ENCODE measurements at places on chromosomes 6 and 20.

DNA sequence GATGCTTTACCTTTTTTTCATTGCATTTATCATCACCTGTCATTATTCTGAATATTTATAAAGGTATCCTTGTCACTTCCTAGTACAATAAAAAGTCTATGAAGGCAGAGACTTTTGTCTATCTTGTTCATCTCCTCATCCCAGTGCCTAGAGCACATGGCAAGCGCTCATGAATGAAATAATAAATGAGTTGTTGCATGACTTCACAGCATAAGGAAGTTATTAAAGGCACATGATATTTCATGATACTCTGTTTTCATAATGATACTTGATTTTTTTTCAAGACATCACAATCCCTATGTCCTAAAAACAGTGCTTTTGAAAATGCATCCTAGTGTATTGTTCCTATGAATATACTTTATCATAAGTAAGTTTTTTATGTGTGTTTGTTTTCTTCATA is 310.6 kb upstream of the RSPO3 start:
- no peak for DNase-seq

DNA sequence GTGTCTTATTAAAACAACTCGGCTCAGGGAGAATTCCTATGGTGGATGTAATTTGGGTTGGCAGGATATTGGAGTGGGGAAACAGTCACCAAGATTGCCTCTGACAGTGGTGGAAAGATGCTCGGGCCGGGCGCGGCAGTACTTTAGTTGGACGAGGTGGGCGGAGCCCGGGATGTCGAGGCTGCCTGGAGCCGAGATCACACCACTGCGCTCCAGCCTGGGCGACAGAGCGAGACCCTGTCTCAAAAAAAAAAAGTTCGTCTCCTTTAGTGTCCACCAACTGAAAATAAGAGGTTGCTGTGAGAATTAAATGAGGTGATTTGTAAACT is 621 bp downstream of the NOL7 start:
- no peak for DNase-seq

- no peak for DNase-seq
Observed at GRCh38 chr6:89978749-89979145, 84.5 kb downstream of the GJA10 start.

DNA sequence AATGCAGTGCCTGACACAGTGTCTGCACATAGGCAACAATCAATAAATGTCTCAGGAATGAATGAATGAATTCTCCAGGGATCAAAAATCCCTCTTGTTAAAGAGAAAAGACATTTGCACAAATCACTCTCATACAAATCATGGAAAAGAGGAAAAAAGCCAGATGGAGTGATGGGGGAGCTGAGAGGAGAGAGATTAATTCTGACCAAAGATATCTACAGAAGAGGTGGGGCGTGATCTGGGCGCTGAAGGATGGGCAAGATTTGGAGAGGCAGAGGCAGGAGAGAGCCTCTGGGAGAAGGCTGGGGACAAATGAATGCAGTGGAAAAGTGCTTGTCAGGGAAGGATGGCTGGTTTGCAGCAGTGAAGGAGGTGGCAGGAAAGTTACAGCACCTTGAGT is 142.9 kb upstream of the BACH2 start:
- DNase-seq = no peak

DNA sequence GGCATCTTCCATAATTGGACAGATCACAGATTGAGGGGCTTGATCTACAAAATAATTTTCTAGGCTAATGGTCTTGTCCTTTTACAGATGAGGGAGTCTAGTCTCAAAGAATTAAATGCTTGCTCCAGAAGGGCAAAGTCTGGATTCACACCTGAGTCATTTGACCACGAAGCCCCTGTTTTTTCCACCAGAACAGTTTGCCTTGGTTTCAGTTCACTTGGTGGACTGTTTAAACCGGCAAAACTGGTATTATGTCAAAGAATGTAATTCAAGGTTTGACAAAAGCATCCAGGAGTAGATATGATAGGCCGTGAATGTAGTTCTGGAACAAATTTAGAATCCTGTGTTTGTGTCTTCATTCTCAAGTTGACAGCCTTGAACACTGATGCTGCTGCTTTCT is 3.3 kb downstream of the MYO6 start:
- no peak for DNase-seq

- no peak for DNase-seq
Observed at GRCh38 chr6:147868427-147869190, 360.1 kb downstream of the SAMD5 start.

GRCh38 chr20:17589161-17589834 is 19.4 kb downstream of the DSTN start:
- no peak for DNase-seq

GRCh38 chr6:16320533-16321340 is 82.3 kb downstream of the GMPR start:
- DNase-seq = no peak

DNA sequence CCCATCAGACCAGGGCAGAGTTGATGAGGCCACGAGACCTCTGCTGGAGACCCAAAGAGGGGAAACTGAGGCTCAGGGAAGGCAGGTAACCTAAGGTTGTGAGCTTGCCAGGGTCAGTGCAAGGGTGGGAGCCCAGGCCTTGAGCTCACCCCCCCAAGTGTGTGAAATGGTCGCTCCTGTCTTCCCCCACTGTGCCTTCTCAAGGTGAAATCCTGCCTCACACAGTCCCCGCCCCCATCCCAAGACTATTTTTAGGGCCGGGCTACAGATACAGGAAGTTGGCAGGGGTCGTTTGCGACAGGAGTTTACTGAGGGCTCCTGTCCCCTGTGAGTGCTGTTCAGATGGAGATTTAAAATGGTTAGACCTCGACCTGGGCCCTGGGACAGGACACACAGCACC is 18.7 kb upstream of the GATA5 start:
- no peak for DNase-seq

GRCh38 chr6:44194326-44194725 is 22.4 kb upstream of the MYMX start:
- no peak for DNase-seq

- DNase-seq = no peak
Observed at GRCh38 chr20:924639-925038, 8.5 kb upstream of the ANGPT4 start.

GRCh38 chr6:116560130-116560529 is 6.6 kb downstream of the CALHM4 start:
- no peak for DNase-seq

GRCh38 chr6:150195996-150196417 is 53.2 kb downstream of the PPP1R14C start:
- no peak for DNase-seq

DNA sequence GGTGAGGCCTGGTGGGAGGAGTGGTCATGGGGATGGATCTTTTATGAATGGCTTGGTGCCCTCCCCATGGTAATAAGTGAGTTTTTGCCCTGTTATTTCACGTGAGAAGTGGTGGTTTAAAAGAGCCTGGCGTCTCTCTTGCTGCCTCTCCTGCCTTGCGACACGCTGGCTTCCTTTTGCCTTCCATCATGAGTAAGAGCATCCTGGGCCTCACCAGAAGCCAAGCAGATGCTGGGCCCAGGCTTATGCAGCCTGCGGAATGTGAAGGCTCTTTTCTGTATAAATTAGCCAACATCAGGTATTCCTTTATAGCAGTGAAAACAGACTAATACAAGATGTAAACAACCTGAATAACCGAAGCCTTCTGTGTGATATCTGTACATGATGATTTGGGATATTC is 27.6 kb downstream of the VTA1 start:
- no peak for DNase-seq

- DNase-seq = no peak
Observed at GRCh38 chr6:43808412-43808811, 38.4 kb downstream of the VEGFA start.

GRCh38 chr20:54091120-54091480 is 20.7 kb upstream of the BCAS1 start:
- DNase-seq = no peak

- no peak for DNase-seq
Observed at GRCh38 chr6:134352786-134353480, 35.0 kb upstream of the SGK1 start.

GRCh38 chr20:50399917-50400704 is 110.1 kb upstream of the PTPN1 start:
- DNase-seq = no peak

- no peak for DNase-seq
Observed at GRCh38 chr20:9235518-9235917, 166.6 kb downstream of the PLCB4 start.

GRCh38 chr6:166162599-166163342 is 4.9 kb downstream of the TBXT start:
- no peak for DNase-seq

DNA sequence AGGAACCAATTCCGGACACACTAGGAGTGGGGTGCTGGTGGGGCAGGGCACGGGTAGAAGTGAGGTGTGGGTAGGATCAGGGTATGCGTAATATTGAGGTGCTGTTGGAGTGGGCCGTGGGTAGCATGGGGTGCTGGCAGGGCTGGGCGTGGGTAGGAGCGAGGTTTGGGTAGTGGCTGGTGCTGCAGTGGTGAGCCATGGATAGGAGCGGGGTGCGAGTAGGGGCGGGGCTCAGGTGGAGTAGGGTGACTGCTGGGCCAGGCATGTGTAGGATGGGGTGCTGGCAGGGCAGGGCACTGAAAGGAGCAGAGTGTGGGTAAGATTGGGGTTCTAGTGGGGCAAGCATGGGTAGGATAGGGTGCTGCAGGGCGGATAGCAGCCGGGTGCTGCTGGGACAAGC is 114.2 kb upstream of the DUSP22 start:
- no peak for DNase-seq

DNA sequence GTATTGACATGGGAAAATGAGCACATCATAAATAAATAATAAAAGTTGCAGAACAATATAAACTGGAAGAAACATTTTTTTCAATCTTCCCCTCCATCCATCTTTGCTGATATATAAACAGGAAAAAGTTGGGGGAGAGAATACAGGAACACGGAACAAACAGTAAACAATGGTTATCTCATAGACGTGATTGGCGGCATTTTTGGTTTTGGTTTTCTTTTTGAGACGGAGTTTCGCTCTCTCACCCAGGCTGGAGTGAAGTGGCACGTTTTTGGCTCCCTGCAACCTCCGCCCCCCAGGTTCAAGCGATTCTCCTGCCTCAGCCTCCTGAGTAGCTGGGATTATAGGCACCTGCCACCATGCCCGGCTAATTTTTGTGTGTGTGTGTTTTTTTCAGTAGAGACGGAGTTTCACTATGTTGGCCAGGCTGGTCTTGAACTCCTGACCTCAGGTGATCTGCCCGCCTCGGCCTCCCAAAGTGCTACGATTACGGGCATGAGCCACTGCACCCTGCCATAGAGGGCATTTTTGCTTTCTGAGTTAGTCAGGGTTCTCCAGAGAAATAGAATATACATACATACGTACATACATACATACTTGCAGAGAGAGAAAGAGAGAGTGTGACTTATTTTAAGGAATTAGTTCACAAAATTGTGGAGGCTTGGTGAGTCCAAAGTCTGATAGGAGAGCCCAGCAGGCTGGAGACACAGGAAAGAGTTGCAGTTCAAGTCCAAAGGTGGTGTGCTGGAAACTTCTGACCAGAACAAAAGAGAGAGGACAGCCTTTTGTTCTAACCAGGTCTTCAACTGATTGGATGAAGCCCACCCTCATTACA is 22.6 kb downstream of the GNL1 start:
- no peak for DNase-seq

DNA sequence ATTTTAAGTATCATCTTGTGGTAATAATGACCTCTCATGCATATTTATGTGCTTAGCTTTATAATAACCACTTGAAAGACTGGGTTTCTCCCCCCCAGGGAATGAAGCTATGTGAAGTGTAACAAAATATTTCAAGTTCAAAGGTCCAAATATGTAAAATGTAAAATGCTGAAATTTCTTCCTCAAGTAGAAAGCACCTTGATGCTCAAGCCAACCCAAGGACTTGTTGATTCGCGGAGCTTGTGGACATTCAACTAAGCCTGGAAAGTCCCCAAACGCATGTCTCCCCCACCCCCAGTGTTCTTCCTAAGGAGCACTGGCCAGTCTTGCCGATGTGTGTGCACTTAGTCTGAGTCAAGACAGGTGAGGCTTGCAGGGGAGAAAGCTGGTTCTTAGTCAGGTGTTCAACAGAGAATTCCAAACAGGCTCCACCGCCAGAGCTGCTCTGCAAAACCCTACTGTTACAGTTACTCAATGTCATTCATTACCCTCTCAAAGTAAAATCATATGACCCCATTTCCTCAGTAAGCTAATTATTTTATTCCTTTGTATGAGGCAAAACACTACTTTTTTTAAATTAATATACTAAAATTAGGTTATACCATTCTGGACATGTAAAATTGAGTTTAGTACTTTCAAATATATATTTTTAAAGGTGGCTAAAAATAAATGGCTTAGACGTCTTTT is 46.9 kb upstream of the QKI start:
- no peak for DNase-seq

DNA sequence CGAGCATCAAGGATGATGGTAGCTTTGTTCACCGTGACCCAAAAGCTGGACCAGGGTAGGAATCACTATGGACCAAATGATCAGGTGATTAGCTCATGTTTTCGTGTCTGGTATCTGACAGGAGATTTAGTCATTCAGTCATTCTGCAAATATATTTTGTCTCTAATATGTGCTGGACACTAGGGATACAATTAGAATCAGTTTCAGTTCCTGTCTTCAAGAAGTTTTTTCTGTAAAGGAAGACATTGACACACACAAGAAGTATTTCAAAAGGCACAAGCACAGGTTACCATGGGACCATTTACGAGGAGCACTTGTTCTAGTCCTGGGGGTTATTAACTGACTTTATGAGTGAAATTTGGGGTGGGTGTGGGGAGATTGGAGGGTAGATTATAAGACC is 244.9 kb downstream of the HIVEP2 start:
- DNase-seq = no peak

GRCh38 chr6:26295691-26296555 is 69.1 kb upstream of the BTN3A2 start:
- DNase-seq = no peak

DNA sequence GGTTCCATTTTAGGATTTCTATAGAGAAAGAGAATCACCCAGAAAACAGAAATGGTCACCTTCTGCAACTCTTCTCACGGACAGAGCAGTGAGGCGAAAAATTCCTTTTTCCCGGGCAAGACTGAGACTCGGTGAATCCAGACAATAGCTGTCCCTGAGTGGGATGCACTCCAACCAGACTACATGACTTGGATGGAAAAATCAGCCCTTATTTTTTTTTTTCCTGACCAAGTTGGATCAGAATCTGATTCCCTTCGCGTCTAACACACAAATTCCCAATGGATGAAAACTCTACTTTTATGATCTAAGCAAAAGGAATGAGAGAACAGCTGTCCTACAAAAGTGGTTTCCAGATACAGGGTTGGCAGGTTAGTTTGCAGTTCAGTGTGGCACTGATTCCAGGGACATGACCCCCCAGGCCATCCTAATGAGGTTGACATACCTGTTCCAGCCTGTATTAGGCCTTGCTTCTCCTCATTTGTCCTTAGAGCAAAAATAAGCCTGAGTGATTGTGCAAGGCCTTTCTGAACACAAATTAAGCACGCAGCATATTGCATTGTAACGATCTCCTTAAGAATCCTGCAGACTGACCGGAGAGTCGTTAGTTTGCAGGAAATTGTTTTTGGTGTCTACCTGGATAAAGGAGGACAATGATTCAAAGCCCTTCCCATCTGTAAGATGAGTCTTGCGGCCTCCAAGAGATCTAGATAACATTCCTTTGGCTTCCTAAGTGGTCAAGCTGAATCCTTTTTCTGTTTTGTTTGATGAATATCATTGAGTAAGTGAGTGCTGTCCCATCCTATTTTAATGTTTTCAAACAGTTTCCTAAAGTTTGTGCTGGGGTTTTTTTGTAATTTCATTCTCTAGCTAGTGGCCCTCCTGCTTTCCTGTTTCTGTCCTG is 1.5 kb upstream of the NEDD9 start:
- DNase-seq = no peak

- no peak for DNase-seq
Observed at GRCh38 chr20:51422514-51423289, 119.8 kb downstream of the NFATC2 start.

All from hindlimb muscle (tissue), 1 donor.